ENCODE measurements at places on chromosomes 5 and 9.
A peak's percentile ranks its signal among the peaks of the same experiment; 100 is the strongest.

DNA sequence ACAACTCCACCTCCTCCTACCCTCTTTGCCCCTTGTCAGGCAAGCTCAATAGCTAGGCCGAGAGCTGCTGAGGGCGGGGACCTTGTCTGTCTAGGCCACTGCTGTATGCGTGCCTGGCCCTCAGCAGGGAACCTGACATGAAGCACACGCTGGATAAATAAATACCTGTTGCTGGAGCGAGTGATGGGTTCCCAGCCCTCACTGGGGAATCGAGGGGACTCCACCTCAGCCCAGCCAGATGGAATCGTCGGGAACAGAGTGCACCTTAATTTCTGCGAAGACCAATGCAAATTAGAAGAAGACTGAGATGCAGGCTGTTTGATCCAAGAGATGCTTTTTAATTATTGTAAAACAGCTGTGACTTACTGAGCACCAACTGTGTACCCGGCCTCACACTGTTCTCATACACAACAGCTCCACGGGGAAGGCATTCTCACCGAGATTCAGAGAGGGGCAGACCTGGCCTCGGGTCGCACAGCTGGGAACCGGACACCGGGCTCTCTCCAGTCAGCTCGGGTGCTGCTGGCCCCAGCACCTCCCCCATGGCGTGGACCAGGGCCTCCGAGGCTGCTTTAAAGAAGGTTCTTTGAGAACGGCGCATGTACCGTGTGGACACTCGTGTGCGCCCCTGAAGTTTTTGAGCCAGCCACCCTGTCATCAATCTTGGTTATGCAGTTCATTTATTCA lies 109.7 kb upstream of the IER5L start:
- no peaks in the 10 kb centered on the region for H3K36me3 ChIP-seq
- H3K4me1 ChIP-seq = peaks cover 1% of the 10 kb centered on the region
- H3K27ac ChIP-seq = no peak overlapping the region
- no peak for DNase-seq
- peaks cover 3% of the 10 kb centered on the region for H3K27me3 ChIP-seq
- no peak overlapping the region for H3K4me3 ChIP-seq

- no peak overlapping the region for H3K4me3 ChIP-seq
- H3K4me1 ChIP-seq = no peaks in the 10 kb centered on the region
- no peaks in the 10 kb centered on the region for H3K36me3 ChIP-seq
- no peak overlapping the region for H3K27ac ChIP-seq
- DNase-seq = no peak
- H3K27me3 ChIP-seq = no peaks in the 10 kb centered on the region
Measured at GRCh38 chr5:53362521-53362941, 117.9 kb upstream of the FST start.

- H3K27ac ChIP-seq = no peak overlapping the region
- H3K4me1 ChIP-seq = no peaks in the 10 kb centered on the region
- DNase-seq = no peak
- H3K4me3 ChIP-seq = no peak overlapping the region
- H3K27me3 ChIP-seq = no peaks in the 10 kb centered on the region
Measured at GRCh38 chr5:73506459-73506955, 8.3 kb downstream of the BTF3 start.

DNA sequence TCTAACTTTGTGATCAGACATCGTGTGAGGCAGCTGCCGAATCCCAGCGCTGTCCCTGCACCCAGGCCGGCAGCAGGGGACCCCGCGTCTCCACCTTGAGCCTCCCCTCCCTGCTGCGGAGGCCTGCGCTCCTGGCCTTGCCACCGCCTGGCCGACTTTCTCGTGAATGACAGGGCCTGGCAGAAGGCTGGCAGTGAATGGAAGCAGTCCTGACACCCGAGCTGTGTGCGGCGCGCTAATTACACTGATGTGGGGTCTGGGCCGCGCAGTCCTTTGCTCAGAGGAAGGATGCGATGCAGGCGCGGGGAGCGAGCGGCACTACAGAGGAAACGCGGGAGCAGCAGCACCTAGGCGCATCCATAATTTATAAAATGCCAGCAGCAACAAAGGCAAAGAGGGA lies 40.3 kb downstream of the POU4F3 start:
- H3K4me1 ChIP-seq = no peaks in the 10 kb centered on the region
- no peaks in the 10 kb centered on the region for H3K36me3 ChIP-seq
- no peak overlapping the region for H3K4me3 ChIP-seq
- H3K27ac ChIP-seq = no peak overlapping the region

- no peaks in the 10 kb centered on the region for H3K36me3 ChIP-seq
- no peak for DNase-seq
- H3K27me3 ChIP-seq = peaks cover 2% of the 10 kb centered on the region
- H3K4me1 ChIP-seq = no peaks in the 10 kb centered on the region
Measured at GRCh38 chr5:34535944-34536623, 120.0 kb upstream of the RAI14 start.

GRCh38 chr5:156420665-156421064 lies 93.7 kb downstream of the SGCD start:
- DNase-seq = no peak
- no peaks in the 10 kb centered on the region for H3K27me3 ChIP-seq
- H3K36me3 ChIP-seq = no peaks in the 10 kb centered on the region
- no peaks in the 10 kb centered on the region for H3K4me1 ChIP-seq
- H3K4me3 ChIP-seq = no peak overlapping the region

DNA sequence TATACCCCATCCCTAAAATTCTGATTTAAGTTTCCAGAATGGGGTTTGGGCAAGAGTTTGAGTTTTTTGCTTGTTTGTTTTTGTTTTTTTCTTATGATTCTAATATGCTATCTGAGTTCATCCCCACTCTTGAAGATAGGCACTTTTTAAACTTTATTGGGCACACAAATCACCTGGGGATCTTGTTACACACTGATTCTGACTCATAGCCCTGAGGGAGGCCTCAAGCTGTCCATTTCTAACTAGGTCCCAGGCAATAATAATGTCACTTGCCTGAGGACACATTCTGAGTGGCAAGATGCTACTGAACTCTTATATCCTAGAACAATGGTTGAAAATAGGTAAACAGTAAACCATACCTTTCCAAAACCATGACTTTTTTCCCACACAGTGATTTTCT lies 22.8 kb upstream of the ABLIM3 start:
- no peak overlapping the region for H3K27ac ChIP-seq
- H3K4me3 ChIP-seq = no peak overlapping the region
- no peak for DNase-seq
- no peaks in the 10 kb centered on the region for H3K36me3 ChIP-seq
- H3K27me3 ChIP-seq = no peaks in the 10 kb centered on the region
- peaks cover 5% of the 10 kb centered on the region for H3K4me1 ChIP-seq

GRCh38 chr9:87556039-87556438 lies 58.4 kb downstream of the DAPK1 start:
- no peak overlapping the region for H3K4me3 ChIP-seq
- H3K4me1 ChIP-seq = peaks cover 53% of the 10 kb centered on the region

DNA sequence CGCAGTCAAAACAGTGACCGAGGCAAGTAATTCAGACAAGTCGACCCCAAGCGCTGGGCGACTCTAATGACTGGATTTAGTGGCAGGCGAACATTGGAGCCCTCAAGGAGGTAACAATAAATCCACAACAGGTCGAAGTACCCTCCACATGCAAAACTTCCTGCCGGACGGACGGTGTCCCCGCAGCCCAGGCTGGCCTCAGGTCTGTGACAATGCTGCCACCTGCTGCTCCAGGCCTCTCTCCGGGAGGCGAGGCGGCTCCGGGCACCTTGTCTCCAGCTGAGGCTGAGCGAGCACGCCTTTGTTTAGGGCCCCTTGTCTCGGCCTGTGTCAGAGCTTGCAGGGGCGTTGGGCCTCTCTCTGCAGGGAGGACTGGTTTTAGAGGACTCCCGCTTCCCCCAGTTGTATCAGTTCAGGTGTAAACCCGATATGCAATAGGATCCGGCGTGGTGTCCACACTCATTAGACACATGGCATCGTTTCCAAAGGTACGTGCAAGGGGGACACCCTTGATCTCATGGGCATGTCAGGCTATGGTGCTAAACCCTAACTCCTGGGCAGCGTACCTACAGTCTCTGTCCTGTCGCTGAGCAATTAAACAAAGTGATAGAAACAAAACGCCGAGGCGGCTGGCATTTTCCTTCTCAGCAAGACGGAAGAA lies 628.0 kb upstream of the ADAMTS16 start:
- no peaks in the 10 kb centered on the region for H3K36me3 ChIP-seq
- H3K4me3 ChIP-seq = no peak overlapping the region
- H3K27ac ChIP-seq = no peak overlapping the region
- H3K4me1 ChIP-seq = no peaks in the 10 kb centered on the region

GRCh38 chr5:125197321-125197720 lies 450.9 kb upstream of the ZNF608 start:
- DNase-seq = no peak
- peaks cover 6% of the 10 kb centered on the region for H3K4me1 ChIP-seq

- peak; percentile 5 for DNase-seq
- H3K36me3 ChIP-seq = peaks cover 8% of the 10 kb centered on the region
- H3K27ac ChIP-seq = no peak overlapping the region
Measured at GRCh38 chr5:60978968-60979367, 34.0 kb downstream of the NDUFAF2 start.

- no peaks in the 10 kb centered on the region for H3K27me3 ChIP-seq
- H3K27ac ChIP-seq = no peak overlapping the region
- no peak for DNase-seq
- no peak overlapping the region for H3K4me3 ChIP-seq
Measured at GRCh38 chr9:134811673-134812342, 68.8 kb upstream of the FCN2 start.

GRCh38 chr5:170662966-170663365 lies 120.6 kb upstream of the GABRP start:
- no peaks in the 10 kb centered on the region for H3K36me3 ChIP-seq
- no peaks in the 10 kb centered on the region for H3K27me3 ChIP-seq
- H3K27ac ChIP-seq = no peak overlapping the region
- no peaks in the 10 kb centered on the region for H3K4me1 ChIP-seq

DNA sequence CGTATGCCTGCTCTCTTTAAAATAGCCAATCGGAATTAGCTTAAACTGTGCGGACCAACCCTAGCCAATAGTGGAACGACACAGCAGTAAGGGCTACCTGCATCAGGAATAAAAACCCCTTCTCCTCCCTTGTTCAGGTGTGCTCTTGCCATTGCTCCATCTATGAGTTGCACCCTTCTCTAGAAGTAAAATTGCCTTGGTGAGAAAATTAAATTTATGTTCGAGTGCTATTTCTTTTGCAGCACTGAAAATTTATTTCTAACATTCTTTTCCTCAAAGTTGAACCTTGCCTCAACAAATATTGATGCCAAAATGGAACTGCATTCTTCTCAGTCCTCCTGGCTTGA lies 102.5 kb upstream of the SHB start:
- no peak overlapping the region for H3K4me3 ChIP-seq
- H3K36me3 ChIP-seq = no peaks in the 10 kb centered on the region
- no peaks in the 10 kb centered on the region for H3K4me1 ChIP-seq
- no peaks in the 10 kb centered on the region for H3K27me3 ChIP-seq

DNA sequence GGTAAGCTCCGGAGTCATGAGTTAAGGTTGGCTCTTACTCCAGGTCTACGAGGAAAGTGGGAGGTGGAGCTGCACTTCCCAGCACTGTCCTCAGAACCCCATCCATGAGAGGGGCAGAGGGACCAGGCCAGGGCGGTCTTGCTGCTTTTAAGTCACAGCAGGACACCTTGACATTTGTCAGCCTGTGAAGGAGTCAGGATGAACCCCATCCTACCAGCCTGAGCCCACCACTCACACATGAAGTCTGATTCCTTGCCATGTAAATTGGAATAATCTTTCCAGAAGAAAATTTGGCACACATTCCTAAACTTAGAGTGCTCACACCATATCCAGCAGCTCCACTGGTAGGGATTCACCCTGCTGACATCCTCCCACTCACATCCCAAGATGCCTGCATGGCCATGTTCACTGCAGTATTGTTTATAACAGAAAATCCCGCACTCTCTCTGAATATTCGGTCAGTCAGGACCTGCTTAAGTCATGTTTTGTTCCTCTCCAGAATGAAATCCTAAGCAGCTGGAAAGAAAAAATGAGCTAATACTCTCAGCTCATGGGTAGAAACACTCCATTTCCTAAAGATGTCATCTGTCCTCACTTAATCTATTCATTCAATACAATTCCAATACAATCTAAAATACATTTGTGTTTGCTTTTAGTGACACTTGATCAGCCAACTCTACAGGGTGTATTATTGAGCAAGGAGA lies 79.3 kb upstream of the COL5A1 start:
- peaks cover 27% of the 10 kb centered on the region for H3K4me1 ChIP-seq
- H3K36me3 ChIP-seq = no peaks in the 10 kb centered on the region
- no peak overlapping the region for H3K4me3 ChIP-seq
- DNase-seq = no peak
- no peak overlapping the region for H3K27ac ChIP-seq

GRCh38 chr9:106482733-106483132 lies 380.2 kb upstream of the ZNF462 start:
- no peak overlapping the region for H3K27ac ChIP-seq
- no peak overlapping the region for H3K4me3 ChIP-seq
- no peaks in the 10 kb centered on the region for H3K36me3 ChIP-seq
- no peaks in the 10 kb centered on the region for H3K27me3 ChIP-seq
- peak; percentile 20 for DNase-seq

Measured in common myeloid progenitor, CD34-positive (primary cell).